ENCODE measurements at places on chromosomes 2 and 18.

DNA sequence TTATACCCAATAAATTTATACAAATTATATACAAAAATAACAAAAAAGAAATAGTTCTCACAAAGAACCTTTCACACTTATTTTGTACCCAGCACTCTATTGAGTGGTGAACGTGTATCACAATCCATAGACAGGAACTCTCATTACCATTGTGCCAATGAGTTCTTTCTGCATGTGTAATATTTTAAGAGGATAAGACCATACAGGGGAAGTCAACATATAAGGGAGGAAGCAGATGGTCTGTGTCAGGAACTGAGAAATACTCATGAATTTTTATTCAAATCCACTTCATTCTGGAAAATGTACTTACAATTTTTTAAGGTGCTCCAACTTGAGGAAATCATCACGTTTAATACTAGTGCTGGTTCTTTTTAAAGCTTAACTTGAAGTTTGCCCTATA is 27.1 kb upstream of the ELOA2 start:
- no peak for DNase-seq

DNA sequence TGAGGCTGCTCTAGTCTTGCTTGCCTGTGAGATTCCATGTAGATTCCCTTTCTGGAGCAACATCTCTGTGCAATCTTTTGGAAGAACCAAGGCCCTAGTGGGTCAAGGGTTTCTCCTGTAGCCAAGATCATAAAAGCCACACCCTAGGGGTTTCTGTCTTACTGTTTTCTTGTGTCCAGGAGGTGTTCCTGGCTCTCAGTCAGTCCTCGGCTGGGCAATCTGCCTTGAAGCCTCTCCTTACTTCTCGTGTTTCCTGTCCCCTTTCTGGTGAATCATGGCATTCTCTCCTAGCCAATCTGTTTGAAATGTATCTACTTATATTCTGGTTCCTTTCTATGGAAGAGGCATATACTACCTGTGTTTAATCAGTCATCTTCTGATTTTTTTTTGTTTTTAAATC is 484.8 kb upstream of the UBE2E3 start:
- DNase-seq, result no peak

DNA sequence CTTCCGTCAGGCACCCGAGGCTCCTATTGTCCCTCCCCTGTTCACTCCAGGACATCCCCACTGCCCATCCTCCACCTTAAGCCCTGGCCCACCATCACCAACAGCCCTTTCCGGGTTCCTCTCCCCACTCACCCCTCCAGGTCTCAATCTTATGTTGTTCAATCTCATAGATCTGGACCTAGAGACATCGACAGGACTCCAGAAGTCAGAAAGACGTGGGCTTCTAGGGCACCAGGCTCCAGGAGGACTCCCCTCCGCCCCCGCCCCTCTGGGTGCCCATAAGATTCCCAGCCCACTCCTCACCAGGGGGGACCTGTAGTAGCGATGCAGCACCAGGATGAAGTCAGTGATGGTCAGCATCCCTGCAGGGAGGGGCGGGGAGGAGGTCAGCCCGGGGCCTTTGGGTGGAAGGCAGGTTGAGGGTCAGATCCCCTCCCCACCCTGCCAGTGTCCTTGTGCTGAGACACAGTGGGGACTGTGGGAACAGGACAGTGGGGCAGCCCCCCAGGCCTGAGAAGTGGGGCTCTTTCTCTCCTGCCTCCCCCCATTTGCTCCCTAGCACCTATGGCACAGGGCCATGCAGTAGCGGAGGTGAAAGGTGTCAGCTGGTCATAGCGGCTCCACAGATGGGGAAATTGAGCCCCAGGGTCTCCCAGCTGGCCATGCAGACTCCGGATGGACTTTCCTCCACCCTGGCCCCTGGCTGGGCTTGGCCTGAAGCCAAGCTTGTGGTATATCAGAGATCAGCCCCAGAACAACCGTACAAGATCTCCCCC is 3.7 kb downstream of the PRKAG3 start:
- DNase-seq, result no peak

DNA sequence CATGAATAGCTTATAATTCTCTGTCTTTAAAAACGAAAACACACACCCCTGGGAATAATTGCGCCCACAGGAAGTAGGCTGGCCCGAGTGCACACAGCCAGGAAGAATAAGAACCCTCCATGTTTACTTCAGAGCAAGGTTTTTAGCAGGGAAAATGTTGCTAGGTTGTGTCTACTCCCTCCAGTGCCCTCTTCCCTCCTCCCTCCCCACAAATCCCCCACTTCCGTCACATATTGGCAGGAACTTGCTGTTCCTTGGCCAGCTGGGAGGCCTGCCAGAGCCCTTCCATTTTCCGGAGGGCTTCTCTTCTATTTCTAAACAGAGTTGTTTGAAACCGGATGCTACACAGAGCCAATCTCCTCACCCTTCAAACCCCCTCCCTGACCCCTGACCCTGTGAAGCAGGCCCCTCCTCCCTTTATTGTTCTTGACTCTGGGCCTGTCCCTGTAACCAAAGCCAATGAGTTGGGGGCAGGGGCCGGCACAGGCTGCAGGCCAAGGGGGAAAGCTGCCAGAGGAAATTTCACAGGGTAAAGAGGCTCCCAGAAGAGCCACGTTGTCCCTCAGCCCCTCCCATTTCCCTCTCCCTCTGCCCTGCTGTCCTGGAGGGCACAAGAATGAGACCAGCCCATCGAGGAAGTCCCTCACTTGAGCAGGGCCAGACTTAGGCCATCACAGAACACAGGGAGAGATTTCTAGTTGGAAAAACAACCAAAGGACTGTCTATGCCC is 49.8 kb upstream of the LGALSL start:
- peak; percentile 40 for DNase-seq

- DNase-seq, result no peak
Observed at GRCh38 chr2:23762141-23762540, 164.8 kb downstream of the ATAD2B start.

GRCh38 chr2:239184968-239185903 is 215.6 kb downstream of the HDAC4 start:
- no peak for DNase-seq
